ENCODE measurements at places on chromosomes 1 and 21. TPM values are rescaled to one million over a fixed set of nuclear protein-coding genes. Genes with fewer than 3 reads are reported as not detected.

Gene S100A12
- not detected for total RNA-seq

Gene PHLDA3
- total RNA-seq = 10.7 TPM

Gene ZNF648
- total RNA-seq = 0.77 TPM

Gene SPRR1A
- total RNA-seq = not detected

Gene NEGR1
- total RNA-seq = 1.1 TPM

Gene IFNLR1
- 0.11 TPM for total RNA-seq

Gene HFM1
- 7.1 TPM for total RNA-seq

Gene KRTAP19-1
- not detected for total RNA-seq

Gene DNASE2B
- total RNA-seq = not detected

Gene TMEM82
- total RNA-seq = not detected

All from neural crest cell (in vitro differentiated cells).